ENCODE measurements at places on chromosomes 6 and 20.

DNA sequence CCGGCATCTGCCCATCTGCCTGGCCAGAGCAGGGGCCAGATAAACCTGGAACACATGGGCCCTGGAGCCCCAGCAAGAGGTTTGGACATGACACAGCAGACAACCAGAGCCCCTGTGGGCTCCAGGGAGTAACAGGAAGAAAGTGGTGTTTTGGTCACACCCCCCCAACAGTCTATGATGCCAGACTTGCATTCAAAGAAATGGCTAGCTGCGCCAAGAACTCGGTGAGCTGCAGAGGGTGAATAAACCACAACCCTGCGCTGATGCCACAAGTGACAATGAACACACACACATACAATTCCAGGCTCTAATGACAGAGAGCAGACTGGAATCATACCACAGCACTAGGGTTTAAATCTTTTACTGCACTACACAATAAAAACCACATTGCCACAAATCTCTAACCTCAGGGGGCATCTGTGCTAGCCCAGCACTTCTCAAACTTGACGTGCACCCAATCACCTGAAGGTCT lies 34.0 kb downstream of the TRERF1 start:
- DNase-seq, result peak; percentile 94

DNA sequence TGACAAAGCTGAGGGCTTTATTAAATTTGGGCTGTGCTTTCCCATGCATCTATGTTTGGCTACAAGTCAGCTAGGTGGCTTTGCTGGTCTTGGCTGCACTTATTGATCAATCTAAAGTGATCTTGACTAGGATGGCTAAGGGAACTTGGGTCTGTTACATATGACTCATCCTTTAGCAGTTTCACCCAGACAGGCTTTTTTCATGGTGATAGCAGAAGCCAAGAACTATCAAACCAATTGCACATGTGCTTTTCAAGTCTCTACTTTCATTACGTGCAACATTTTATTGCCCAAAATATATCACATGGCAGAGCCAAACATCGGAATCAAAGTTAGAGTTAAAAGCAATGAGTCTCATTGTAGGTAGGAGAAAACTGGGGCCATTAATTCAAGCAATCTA lies 626.3 kb downstream of the TENT5A start:
- DNase-seq, result no peak

DNA sequence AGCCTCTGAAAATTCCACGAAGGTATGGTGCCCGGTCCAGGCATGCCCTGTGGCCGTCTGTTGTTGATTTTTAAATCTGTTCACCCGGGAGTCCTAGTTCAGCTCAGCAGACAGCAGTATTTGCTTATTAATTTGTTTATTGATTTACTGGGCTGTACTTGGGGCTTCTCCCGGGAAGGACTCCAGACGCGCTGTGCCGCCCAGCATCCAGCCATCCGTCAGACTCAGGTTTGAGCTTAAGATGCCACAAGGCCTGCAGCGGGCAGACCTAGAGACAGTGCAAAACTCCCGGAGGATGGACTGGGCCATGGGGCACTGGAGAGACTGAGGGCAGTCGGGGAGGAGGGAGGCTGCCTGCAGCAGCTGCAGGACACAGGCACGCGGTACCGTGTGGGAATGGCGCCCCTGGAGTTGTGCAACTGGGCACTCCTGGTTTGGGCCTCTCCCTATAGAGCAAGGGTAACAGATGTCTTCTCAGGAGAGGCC lies 17.3 kb upstream of the CCDC167 start:
- no peak for DNase-seq

DNA sequence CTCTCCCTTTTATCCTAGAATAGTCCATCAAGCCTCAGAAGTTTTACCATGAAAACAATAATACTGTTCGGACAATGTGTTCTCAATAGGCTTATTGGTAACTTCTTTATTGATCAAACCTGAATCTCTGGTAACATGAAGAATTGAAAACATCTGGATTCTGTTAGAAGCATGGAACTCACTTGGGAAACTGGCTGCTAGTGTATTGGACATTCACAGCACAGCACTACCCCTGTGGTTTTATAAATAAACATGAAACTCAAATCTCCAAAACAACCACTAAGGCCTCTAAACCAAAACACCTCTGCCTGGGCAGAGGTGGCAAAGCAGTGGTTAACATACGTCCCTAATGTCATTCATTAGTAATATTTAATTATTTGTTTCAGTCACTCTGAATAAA lies 157.6 kb upstream of the KCNQ5 start:
- no peak for DNase-seq

DNA sequence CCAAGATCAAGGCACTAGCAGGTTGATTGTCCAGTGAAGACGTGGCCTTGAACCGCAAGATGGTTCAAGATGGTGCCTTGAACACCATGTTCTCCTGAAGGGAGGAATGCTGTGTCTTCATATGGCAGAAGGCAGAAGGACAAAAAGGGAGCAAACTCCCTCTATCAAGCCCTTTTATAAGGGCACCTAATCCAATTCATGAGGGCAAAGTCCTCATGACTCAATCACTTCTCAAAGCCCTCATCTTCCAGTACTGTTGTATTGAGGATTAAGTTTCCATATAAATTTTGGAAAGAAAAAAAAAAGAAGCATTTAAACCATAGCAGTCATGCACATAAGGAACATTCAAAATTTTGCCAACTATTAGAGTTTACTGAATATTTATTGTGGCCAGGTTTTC lies 29.9 kb upstream of the TSPYL1 start:
- DNase-seq, result no peak

- no peak for DNase-seq
These were observed 94.2 kb downstream of the STXBP5 start for GRCh38 chr6:147298461-147298860.

- DNase-seq, result no peak
These were observed 17.6 kb upstream of the SNAI1 start for GRCh38 chr20:49964964-49965780.

DNA sequence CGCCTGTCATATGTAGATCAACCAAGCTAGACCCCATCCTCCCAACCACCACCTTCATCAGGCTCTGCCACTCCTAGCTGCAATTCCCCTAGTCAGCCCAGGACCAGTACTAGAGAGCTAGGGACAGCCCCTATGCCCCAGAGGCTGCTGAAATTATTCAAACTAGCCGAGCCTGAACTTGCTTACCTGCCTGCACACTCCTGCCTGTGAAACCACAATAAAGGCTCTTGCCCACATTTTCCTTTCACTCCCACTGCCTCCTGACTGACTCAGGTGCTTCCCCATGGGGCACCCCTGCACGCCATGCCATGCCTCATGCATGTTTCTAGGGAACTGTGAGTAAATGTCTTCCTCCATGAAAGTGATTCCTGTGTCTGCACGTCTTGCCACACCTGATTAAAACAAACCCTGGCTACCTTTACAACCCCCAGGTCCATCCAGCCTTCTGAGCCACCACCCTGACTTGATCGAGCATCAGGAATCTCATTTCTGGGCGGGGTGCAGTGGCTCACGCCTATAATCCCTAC lies 66.5 kb upstream of the IER3 start:
- DNase-seq, result no peak

DNA sequence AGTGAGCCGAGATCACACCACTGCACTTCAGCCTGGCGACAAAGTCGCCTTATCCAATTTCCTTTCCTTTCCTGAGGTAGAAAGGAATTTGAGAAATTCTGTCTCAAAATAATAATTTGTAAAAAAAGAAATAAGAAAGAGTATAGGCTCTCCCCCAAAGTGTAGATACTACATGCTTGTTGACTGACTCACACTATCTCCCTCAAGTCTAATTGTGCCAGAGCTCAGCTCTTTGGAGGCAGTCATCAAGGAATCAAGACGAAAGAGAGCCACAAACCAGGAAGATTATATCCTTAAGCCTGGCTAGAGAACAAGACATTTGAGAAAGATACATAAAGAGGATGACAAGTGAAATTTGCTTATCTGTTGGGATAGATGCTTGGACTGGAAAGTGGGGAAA lies 3.7 kb upstream of the FKBPL start:
- DNase-seq, result no peak

DNA sequence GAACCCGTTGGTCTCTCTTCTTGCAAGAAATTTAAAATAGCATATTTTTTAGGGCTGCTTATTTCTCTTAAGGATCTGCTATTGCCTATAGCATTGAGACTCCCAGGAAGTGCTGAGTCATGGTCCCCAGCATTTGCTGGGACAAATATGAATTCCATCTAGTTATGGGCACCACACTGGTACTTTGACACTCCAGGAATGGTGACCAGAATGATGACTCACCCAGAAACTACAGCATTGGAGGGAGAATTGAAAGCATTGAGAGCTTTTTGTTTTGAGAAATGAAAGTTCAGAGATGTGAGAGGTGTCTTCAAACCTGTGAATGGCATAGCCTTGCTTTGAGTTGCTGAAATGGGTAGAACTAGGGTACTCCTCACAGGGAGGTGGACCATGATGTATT lies 699.7 kb downstream of the DHX35 start:
- DNase-seq, result no peak

DNA sequence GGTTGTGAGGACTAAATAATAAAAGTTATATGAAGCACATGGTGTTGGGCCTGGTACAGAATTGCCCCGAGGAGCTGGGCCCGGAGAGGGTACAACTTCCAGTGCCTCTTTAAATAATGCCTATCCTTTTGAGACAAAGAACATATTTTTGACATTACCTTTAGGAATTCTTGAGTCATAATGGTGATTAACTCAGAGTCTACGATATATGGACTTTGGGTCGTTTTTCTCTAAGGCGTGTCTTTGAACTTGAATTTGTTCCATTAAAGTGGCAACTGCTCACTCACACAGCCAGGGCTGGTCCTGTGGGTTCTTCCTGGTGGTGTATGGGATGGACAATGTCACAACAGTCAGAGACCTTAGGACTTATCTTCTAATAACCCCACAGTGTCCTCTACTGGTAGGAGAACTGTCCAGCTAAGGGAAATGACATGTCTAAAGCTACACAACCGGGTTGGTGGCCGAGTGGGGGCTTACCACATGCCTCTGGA lies 106.5 kb downstream of the CDC5L start:
- no peak for DNase-seq

DNA sequence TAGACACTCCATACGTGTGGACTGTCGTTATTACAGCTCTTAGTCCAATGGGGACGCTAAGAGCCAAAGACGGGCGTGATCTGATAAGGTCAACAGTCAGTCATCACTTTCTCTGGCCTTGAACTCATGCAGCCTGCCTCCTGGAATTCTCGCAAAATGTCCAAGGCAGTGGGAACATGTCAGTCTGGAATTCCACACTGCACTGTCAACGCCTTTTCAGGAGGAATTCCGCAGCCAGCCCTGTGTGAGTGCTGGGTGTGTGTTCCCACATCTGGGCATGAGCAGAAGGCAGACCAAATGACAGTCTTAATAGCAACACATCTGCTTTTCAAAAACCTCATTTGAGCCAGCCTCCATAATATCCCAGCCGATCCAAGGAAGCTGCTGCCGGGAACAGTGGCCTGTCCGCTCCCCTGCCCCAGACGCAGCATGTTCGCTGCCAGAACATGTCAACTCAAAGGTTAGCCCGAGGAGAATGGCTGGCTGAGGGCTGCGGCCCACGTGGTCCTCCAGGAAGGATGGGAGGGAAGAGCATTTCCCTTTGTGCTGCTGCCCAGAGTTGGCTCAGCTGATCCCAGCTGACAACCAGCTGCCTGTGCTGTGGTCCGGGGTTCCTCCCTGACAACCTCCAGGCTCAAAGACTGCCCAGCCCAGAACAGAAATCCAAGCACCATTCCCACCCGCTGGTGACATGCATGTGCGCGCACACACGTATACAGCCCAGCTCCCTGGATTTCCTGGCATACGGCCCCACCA lies 103.1 kb downstream of the SULF2 start:
- DNase-seq, result no peak

DNA sequence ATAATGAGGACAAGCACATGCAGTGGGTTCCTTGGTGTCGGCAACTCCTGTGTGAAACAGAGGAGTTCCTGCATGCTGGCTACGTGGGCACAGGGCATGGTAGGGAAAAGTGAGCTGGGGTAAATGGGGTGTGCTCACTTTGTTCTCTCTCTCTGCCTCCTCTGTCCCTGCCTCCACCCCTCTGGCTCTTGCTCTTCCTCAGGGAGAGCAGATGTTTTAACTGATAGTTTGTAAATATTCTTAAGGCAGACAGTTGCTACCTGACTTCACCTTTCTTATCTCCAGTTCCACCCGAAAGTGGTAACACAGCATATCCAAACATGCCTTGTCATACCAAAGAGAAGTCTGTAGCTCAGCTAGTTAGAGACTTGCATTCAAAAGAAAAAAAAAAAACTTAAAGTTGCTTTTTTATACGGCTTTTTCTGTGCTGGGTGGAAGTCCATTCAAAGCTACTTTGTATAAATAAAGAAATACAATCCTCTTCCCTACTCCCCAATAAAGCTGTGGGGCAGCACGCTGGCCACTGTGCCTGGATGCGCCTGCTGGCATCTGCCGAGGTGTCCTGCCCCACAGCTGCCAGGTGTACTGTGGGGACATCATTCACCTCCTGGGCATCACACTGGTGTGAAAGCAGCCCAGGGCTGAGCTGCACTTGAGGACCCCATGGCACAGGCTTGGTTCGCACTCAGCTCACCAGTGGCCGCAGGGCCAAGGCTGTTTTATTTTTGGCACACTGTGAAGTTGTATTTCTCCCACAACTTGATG lies 93.6 kb downstream of the FOXC1 start:
- no peak for DNase-seq

DNA sequence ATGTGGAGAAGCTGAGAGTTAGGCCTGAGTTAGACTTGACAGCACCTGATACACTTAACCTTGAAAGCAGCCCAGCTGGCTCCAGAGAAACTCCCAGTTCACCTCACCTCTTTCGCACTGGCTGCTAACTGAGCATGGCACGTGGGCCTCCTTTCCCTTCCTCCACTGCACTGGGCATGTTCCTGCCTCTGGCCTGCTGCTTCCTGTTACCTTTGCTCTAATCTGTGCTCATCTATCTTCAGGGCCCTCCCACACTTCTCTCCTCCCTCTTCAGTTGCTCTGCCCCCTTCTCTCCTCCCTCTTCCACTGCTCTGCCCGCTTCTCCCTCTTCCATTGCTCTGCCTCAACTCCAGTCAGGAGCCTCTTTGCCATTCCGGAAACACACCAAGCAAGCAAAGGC lies 13.7 kb upstream of the UBE2V1 start:
- no peak for DNase-seq

- no peak for DNase-seq
These were observed 14.8 kb downstream of the CST7 start for GRCh38 chr20:24963672-24964505.

GRCh38 chr20:1013566-1014340 lies 11.6 kb upstream of the RSPO4 start:
- DNase-seq, result no peak

- DNase-seq, result no peak
These were observed 28.5 kb downstream of the THBS2 start for GRCh38 chr6:169225131-169225576.

GRCh38 chr6:75414445-75415021 lies 79.1 kb downstream of the FILIP1 start:
- no peak for DNase-seq

GRCh38 chr20:51703400-51704287 lies 64.5 kb downstream of the ATP9A start:
- DNase-seq, result no peak

GRCh38 chr6:41727705-41728072 lies 7.7 kb downstream of the TFEB start:
- DNase-seq, result no peak

- no peak for DNase-seq
These were observed 240.7 kb downstream of the BMP7 start for GRCh38 chr20:57025666-57026224.
